ENCODE measurements at places on chromosomes 12 and 14.

DNA sequence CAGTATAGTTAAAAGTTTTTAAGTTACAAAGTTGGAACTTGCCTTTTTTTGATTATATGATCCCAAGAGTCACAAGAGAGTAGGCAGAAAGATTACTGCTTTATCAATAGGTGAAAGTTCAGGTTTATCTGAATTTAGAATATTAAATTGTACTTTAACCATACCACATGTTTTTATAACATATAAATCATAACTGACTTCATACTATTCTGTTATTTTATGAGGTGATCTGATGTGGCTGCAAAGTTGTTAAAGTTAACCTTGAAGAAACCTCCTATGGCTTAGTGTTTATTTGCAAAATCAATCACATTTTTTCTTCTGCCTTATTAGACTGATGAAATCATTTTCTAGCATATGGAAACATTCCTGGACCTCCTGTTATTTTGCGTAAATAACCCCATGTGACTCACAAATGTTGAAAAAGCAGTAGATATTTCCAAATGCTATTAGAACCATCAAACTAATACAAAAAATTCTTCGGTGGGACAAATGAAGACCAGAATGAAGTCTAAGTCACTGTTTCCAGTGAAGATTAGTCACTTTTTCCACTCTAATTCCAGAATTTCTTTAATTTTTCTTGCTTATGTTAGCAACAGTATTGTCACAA, 132.1 kb downstream of the RAD51B start:
- no peak for DNase-seq

DNA sequence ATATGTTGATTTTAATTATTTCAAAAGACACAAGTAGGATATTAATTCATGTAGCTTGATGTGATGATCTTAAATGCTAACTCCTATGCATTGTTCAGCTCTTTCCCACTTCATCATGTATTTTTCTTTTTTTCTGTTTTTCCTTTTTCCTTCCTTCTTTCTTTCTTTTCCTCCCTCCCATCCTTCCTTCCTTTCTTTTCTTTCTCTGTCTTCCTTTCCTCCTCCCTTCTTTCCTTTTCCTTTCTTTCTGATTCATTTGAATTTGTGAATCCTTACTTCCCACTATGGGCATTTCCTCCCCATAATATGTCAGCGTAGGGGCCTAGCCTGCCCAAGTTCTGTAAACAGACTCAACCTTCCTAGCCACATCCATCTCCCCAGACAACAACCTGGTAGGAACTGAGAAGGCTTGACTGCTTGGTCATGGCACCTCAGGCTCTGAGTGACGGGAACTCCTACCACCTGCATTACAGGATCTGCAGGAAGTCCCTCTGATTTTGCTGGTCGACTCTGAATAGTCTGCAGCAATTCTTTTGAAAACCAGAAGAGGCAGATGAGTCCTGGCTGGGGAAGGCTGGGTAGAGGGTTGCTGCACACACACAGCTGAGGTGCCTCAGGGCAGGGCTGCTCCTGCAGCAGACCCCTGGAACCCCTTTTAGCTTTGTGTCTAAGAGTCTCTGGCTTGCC, 33.4 kb upstream of the BHLHE41 start:
- no peak for DNase-seq

- DNase-seq: no peak
These were observed 6.1 kb upstream of the AMIGO2 start for GRCh38 chr12:47085815-47086252.

DNA sequence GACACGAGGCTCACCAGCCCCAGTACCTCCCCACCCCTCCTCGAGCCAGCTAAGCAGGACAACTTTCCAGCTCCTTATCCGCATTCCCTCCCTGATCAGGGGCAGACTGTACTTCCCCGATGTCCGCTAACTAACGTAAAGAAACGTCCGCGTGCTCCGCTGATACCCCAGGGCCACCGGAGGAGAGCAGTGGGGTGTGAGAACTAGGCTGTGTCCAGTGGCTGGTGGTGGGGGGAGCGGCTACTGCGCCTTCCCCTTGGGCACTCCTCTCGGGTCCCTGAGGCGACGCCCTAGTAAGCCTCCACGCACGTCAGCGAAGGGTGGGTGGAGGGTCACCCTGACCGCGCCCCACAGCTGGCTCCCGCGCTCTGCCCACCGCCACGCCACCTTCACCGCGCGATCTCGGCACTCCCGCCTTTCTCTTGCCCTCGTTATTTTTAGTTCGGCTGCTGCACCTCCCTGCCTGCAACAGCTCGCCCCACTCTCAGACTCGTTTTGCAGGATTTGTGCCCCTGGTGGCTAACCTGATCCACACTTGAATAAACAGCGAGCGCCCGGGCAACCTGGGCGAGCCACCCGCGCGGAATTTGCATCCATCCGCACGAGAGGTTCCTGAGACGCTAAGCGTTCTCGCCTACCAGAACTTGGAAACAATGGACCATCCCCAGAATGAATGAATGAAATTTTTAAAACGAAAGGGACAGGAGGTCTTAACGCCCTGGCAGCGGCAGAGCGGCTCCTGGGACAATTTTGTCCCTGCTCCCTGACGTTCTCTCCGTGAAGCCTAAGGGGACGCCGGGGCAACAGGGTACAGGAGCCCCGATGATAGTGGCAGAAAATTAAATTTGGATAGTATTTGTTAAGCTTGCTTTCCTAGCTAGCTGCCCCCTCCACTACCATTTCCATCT, 6.9 kb upstream of the BMP4 start:
- DNase-seq: no peak

DNA sequence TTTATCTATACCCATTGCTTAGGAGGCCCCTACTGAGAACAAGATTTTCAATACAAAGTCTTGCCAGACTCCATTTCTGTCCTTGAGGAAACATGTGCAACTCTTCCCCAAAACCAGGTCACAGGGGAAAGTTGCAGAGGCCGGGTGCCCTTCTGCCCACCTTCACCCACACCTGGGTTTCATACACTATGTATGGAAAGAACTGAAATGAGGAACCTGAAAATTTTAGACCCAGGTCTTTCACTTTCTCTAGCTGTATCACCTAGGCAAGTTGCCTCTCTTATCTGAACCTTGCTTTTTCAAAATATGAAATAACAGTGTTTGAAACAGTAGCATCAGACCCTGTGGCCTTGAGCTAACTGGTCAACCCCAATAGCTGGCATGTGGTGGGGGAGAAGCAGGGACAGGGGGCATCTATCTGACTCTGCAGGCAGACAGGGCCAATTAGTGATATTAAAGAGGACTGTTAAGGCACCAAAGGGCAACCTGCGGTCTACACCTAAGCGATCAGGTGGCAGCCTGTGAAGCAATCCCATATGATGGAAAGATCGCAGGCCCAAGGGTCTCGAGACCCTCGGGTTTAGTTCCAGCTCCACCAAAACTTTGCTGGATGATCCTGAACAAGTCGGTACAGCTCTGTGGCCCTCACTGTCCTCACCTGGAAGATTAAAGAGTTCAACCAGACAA, 346.5 kb downstream of the BCL11B start:
- DNase-seq: no peak

GRCh38 chr12:24408305-24408704, 458.8 kb upstream of the SOX5 start:
- DNase-seq: no peak

DNA sequence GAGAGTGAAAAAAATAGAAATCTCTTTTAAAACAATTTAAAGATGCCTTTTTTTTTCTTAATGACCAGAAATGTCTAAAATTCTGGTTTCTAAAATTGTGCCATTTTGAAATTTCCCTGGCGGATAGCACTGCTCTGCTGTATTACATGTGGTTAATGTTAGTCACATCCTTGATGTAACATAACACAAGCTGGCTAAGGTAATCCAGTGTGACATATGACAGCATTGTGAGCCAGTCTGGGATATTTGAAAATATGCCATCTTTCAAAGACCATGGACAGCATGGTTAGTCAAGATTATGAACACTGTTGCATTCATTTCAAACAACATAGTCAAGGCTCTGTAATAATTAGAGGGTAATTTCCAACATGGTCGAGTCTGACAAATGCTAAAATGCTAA, 133.2 kb downstream of the ALX1 start:
- no peak for DNase-seq

DNA sequence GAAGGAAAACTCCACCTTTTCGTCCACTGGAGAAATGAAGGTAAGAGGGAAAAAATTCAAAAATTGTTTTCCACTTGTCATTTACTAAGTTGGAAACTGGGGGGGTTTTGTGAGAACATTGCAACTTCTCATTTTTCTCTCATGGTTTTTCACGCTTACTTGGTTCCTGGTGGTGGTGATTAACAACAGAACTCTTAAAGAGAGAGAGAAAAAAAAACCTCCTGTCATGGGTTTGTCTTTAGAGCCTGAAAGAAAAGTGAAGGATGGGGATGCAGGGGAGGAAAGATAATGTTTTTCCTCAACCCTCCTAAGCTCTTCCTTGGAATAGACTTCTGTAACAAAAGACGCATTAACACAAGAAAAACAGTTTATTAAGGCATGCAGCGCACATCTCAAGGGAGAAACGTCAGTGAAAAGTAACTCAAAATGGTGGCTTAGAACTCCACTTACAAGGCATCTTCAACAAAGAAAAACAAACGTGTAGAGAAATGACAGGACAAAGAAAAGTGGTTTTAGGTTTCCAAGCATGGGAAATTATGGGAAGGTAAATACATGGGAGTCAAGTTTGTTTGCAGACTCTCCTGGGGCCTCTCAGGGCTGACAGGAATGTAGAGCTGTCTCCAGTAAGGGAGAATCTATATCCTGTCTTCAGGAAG, 81.9 kb upstream of the ATF7IP start:
- DNase-seq: no peak

DNA sequence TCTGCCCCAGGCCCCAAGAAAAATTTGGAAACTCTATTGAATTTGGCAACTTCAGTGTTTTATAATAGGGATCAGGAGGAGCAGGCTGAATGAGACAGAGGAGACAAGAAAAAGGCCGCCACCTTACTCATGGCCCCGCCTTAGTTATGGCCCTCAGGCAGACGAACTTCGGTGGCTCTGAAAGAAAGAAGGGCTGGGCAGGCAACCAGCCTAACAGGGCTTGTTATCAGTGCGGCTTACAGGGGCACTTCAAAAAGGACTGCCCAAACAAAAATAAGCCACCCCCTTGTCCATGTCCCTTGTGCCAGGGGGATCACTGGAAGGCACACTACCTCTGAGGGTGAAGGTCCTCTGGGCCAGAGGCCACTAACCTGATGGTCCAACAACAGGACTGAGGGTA, 146.3 kb upstream of the ATF7IP start:
- no peak for DNase-seq

All from GM04503 (cell line).